Cerebellar cortex (tissue), 1 donor: ENCODE measurements at places on chromosomes 1 and 21.

- no peak for DNase-seq
These were observed 1350.4 kb downstream of the AMY1C start for GRCh38 chr1:105100102-105100501.

DNA sequence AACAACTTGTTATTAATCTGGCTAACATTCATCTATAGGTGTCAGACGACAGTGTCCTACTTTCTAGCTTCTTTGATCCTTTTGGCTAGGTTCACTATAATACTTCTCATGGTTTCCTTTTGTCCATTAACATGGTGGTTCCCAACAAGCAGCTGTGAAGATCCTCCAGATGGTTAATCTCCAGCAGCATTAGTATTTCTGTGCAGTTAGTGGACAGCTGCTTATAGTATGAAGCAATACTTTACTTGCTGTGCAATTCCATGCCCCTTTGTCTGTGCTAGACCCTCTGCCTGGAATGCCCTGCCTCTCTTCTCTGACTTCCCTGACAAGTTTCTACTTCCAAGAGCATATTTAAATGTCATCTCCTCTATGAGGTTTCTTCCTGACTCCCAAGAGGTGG lies 41.7 kb upstream of the ARHGAP29 start:
- no peak for DNase-seq

GRCh38 chr1:23558140-23558871 lies 995 bp downstream of the ID3 start:
- DNase-seq = no peak

GRCh38 chr1:6349254-6349943 lies 44.2 kb downstream of the ACOT7 start:
- no peak for DNase-seq

DNA sequence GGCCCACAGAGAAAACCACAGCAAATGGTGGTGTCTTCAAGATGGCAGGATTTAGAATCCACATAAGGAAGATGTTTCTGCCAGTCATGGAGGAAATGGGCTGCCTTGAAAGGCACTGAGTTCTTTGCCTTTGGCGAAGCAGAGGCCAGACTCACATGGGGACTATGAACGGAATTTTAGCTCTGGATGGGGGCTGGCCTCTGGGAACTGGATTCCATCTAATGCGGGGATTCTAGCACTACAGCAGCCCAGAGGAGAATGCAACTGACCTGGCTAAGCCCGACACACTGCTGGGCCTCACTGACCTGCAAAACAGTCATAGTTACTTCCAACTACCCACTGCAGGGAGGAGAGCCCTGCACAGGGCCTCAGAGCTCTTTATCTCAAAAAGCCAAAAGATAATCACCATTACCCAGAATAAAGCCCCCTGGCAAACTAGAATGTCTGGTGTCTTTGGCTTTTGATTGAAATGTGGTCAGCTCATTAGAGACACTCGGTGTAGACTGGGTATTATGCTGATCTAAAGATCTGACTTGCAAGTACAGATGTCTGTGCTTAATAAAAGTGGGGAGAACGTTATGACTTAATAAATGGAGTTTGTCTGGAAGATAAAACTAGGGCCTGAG lies 11.6 kb downstream of the HCRTR1 start:
- no peak for DNase-seq

GRCh38 chr1:21689661-21690372 lies 20.7 kb upstream of the RAP1GAP start:
- no peak for DNase-seq

GRCh38 chr1:222557148-222557547 lies 9.2 kb upstream of the HHIPL2 start:
- no peak for DNase-seq

DNA sequence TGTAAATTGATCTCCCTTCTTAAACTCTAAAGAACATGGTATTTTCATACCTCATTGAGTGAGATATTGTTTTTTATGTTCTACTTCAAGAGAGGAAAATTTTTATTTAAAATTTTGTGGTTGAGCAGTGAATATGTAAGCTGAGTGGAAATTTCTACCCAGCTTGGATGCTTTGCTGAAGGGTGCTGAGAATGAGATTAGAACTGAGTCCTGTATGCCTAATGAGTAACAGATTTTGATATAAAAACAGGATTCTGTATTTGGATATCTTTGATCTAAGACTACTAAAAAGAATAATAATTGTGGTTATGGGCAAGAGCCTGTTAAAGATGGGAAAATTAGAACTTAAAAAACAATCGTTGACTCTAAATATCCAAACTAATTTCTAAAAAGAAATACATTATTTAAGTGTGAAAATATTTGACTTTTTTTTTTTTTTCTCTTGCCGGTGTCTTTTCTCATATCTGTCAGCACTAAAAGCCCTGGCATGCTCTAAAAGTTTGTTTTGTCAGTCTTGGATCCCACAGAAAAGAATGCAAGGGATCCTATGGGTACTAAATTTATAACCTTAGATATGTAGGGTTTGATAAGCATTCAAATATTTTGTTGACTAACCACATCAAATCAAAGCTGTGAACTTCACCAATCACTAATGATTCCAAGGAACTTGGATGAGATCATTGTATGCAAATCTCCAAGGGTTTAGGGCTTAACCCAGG lies 652.3 kb downstream of the PTPRC start:
- DNase-seq = no peak

- DNase-seq = no peak
These were observed 8.8 kb upstream of the LMX1A start for GRCh38 chr1:165365341-165365740.

- peak; percentile 30 for DNase-seq
These were observed 38.8 kb downstream of the POFUT2 start for GRCh38 chr21:45248893-45249381.

- DNase-seq = no peak
These were observed 345.1 kb downstream of the LMO4 start for GRCh38 chr1:87673748-87674147.

GRCh38 chr1:244077473-244078220 lies 26.6 kb downstream of the ZBTB18 start:
- peak; percentile 31 for DNase-seq

- no peak for DNase-seq
These were observed 35.7 kb downstream of the ARHGEF16 start for GRCh38 chr1:3490046-3490745.

- no peak for DNase-seq
These were observed 146.6 kb upstream of the WNT4 start for GRCh38 chr1:22289307-22289995.

DNA sequence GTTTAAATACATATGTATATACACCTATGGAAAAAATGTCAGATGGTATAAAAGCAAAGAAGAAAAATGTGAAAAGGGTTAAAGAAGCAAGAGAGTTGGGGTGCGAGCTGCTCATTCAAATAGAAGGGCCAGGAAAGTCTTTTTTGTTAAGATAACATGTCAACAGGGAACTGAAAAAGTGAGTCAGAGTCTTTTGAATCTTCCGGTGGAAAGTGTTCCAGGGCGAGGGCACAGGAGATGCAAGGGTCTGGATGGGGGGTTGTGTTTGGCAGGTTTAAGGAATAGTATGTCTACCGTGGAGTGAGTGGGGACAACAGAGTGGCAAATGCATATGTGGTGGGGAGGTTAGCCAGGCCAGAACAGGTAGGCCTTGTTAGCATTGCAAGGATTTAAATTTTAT lies 22.2 kb upstream of the GNG12 start:
- DNase-seq = no peak

DNA sequence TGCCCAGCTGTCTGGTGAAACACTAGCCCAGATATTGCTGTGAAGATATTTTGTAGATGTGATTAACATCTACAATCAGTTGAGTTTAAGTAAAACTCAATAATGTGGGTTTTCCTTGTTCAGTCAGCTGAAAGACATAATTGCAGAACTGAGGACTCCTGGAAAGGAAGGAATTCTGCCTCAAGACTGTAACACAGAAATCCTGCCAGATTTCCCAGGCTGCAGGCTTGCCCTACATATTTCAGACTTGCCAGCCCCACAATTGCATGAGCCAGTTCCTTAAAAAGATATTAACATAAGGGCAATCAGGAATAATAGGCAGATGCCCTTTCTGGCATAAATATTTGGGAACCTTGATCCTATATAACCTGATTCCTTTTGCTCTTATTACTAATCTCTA lies 14.2 kb upstream of the NIBAN1 start:
- no peak for DNase-seq

DNA sequence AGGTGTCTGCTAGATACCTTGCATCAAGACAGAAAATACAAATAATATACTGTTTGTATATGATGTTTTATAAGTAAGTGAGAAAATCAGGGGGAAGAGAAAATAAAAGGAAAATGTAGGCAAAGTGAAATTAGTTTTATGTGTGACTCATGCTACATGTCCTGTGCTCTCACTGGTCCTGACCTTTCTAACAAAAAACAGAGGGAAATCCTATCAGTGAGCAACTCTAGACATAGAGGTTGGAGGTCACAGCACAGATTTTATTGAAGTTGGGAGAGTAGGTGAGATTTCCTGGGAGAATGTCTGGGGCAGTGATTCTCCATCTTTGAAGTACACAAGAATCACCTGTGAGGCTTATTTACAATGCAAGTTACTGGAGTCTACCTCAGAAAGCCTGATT lies 9.5 kb downstream of the SCCPDH start:
- no peak for DNase-seq

- DNase-seq = no peak
These were observed 65.8 kb downstream of the OVGP1 start for GRCh38 chr1:111361761-111362160.

DNA sequence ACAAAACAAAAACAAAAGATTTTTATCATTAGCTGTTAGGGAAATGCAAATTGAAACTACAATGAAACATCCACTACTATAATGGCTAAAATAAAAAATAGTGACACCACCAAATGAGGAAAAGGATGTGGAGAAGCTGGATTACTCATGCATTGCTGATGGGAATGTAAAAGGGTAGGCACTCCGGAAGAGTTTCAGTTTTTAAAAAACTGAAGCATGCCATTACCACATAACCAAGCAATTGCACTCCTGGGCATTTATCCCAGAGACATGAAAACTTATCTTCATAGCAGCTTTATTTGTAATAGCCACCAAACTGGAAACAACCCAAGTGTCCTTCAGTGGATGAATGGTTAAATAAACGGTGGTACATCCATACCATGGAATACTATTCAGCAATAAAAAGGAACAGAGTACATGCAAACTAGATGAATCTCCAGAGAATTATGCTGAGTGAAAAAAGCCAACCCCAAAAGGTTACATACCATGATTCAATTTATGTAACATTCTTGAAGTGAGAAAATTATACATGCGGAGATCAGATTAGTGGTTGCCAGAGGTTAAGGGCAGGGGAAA lies 14.5 kb upstream of the CFAP298 start:
- DNase-seq = no peak
